ENCODE measurements at places on chromosomes 3 and 15.

DNA sequence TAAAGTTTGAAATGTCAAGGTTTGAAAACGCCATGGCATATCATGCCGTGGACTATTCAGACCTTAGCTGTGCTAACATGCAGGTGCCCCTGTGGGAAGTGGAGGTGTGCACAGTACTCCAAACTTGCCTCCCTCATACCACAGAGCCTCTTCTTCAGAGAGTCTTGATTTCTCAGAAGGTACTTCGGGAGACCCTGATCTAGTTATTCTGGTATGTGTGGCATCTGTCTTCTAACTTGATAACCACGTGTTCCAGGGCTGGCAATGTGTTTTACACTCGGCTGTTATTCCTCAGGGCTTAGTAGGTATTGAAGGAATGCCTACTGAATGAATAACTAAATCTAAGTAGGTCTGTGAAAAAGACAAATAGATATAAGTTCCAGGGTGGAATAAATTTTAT, 309.9 kb downstream of the CLSTN2 start:
- DNase-seq: no peak

DNA sequence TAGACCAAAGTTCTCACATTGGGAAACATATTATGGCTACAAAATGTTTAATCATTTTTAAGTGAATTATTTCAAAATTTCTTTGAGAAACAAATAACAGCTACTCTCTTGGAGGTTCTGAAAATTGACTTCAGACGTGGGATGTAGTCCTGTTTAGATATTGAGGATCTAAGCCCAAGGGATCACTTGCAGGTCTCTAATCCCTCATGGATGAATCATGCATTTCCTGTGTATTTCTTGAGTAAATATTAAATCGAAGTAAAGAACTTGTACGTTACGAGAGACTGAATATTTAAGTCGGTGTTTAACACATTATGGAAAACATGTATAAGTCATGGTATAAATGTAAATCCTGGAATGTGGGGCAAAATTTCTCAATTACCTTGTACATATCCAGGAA, 119.8 kb downstream of the EPHA3 start:
- DNase-seq: no peak

DNA sequence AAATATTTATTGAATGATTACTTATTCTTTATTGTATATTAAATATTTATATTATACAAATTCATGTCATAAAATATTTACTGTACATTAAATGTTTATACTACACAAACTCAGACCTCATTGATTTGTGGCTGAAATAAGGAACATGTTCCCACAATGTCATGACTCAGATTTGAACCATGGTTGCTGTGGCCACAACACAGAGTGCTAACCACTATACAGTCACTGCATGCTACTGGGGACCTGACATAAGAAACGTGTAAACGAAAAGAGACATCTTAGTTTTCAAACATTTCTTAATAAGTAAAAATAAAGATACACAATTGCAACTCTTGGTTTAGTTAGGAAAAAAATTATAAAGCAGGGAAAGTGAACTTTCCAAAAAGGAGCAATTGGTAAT, 99.1 kb upstream of the AGTR1 start:
- no peak for DNase-seq

GRCh38 chr3:115789481-115789880, 166.2 kb downstream of the GAP43 start:
- no peak for DNase-seq

- no peak for DNase-seq
Measured at GRCh38 chr3:89180334-89180733, 72.9 kb downstream of the EPHA3 start.

GRCh38 chr3:148400754-148401153, 296.9 kb upstream of the AGTR1 start:
- DNase-seq: no peak

DNA sequence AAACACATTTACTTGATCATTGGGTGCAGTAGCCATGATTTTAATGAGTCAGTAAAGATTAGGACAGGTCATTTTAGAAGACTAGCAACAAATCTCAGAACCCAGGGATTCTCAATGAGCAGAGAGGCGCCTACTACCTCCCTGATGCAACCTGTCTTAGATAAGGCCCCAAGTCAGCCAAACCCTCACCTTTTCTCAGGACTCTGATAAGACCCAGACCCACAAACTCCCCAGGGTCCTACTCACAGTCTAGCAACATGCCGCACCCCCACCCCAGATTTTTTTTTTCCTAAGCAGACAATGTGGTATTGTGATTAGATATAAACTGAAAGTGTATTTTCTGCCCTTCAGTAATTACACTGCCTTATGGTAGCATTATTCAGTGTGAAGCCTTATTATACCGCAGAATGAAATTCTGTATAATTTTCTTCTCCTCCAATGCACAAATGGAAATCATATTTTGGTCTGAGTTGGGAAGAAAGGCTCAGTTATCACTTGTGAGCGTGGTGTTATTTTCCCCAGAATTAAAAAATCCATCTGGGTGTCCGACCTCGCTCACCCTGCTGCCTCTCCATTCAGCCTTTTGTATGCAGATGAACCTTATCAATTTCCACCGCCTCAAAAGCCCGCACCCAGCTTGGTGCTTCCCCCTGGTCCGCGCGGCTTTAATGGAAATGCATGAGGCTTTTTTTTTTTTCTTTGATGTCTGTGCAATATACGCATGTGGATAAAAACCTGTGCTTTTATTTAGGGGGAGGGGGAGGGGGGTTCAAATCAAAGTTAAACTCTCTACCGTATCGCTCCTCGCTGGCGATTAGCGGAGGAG, 122.0 kb upstream of the SOX14 start:
- DNase-seq: no peak

DNA sequence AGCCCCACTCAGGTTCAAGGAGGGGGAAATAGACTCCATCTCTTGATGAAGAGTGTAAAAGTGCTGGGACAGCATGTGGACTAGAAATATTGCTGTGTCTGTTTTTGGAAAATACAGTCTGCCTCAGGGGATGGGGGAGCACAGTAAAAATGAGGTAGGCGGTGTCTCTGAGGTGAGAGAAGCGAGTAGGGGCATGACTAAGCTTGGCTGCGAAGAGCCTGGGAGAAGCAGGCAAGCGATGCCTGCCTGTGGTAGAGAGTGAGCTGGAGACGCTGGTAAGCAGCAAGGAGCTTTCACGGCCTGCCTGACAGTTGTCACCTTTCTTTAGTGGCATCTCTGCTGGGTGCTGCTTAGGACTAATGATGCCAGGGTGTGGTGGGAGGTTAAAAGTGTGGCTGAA, 49.0 kb upstream of the DCLK3 start:
- no peak for DNase-seq

DNA sequence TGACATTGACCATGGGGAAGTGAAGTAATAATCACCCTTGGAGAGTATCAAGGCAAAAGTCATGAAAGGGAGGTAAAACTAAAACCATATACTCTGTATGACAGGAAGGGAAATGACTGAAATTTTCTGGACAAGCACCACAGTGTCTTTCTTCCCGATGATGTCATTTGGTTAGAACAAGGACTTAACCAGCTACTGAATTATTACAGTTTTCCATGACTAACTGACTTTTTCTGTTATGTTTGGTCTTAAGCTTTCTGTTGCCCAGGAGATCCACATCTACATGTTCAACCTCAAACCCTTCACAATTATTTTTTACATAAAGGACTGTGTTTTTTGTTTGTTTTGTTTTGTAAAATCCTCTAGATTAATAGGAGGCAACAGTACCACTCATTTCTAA, 191.9 kb upstream of the IL12A start:
- DNase-seq: no peak

DNA sequence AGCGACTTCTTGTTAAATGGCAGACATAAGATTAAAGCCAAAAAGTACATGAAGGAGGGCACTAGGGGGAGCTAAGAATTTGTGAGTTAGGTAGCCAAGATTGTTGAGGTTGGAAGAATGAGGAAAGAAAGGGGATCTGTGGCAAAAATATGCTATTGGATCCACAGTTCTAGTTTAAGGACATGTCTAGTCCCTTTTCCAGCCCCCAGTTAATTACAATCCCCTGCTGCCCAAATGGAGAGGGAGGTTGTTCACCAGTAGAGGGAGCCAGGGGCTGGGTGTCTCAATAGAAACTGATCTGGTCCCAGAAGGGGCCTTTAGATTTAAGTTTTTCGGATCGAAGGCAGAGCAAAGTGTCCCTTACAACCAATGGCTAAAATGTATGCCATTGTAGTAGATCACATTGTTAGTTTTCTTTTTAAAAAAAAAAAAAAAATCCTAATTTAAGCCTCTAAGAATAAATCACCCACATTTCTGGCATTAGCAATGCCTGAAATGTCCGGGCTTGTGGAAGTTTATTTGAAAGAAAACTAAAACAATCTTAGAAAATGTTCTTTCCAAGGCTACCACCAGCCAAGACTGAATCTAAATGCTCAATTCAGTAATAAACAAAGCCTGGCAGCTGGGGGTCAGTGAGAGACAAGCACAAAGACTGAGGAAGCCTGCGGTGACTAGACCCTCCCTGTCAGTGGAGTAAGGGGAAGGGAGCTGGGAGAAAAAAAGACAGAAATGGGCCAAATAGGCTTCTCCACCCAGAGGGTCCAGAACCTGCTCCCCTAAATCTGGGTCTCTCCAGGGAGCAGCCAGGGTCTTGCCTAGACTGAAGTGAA, 7.1 kb downstream of the COL8A1 start:
- no peak for DNase-seq

DNA sequence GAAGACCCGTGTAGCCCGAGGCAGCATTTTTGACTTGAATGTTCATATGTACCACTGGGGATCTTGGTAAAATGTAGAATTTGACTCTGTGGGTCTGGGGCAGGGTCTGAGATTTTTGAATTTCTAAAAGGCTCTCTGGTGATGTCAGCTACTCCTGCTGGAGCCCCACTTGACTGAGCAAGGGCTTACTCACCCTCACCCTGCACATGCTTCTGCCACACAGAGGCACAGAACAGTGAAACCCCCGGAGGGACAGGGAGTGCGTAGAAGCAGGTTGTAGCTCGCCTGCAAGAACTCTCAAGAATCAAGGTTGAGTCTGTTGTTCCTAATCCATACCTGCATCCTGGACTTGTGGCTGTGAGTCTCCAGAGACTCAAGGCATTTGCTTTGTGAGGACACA, 41.1 kb downstream of the SLCO3A1 start:
- no peak for DNase-seq

All from right lobe of liver (tissue), 6 donors.